Activated T-cell treated with anti-CD3 and anti-CD28 coated beads for 48 hours (primary cell): ENCODE measurements at places on chromosomes 2 and 18.

DNA sequence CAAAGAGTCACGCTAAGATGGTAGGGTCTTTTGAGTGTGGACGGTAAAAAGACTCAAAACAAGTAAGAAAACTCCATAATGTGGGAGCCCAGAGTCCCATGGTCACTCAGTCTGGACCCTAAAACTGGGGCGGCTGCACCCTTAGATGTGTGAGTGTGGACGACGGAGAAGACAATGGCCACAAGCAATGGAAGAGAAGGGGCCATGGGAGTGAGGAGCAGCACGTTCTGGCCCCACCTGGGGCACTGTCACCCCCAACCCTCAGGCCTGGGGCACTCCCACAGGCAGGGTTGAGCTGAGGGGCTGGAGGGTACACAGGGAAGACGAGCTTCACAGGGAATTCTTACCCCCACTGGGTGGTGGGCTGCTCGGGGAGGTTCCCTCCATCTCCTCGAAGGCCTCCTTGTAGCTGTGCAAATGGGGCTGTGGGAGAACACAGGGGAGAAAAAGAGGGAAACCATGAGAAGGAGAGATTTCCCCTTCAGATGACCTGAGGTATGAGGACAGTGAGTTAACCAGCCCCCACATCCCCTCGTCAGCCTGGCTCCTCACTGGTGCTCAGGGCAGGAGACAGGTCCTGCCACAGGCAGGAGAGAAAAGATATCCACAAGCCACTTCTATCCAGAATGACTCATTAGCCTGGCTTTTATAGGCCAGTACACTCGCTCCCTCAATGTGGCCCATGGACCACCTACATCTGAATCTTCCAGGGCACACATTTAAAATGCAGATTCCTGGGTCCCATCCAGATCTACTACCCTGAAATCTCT, 167.9 kb downstream of the TNS1 start:
- DNase-seq, result no peak

GRCh38 chr18:54607213-54608027, 16.4 kb downstream of the DYNAP start:
- DNase-seq, result no peak

- DNase-seq, result no peak
Measured at GRCh38 chr2:191650896-191651773, 26.8 kb upstream of the NABP1 start.

DNA sequence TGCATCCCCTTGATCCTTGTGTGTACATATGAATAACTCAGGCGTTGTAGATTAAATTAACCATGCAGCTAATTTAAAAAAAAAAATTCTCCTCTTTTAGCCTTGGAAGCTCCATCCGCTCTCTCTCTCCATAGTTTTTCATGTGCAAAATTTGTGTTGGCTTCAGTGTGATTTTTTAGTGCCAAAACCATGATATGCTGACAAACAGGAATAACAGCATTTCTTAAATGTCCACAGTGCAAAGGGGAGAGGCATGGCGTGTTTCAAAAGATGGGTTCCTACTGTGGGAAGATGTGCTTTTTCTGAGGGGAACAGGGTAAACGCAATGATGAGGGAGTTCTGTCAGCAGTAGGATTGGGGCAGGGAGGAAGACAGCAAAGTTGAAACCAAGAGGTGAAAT, 247.0 kb downstream of the ICOS start:
- DNase-seq, result no peak

DNA sequence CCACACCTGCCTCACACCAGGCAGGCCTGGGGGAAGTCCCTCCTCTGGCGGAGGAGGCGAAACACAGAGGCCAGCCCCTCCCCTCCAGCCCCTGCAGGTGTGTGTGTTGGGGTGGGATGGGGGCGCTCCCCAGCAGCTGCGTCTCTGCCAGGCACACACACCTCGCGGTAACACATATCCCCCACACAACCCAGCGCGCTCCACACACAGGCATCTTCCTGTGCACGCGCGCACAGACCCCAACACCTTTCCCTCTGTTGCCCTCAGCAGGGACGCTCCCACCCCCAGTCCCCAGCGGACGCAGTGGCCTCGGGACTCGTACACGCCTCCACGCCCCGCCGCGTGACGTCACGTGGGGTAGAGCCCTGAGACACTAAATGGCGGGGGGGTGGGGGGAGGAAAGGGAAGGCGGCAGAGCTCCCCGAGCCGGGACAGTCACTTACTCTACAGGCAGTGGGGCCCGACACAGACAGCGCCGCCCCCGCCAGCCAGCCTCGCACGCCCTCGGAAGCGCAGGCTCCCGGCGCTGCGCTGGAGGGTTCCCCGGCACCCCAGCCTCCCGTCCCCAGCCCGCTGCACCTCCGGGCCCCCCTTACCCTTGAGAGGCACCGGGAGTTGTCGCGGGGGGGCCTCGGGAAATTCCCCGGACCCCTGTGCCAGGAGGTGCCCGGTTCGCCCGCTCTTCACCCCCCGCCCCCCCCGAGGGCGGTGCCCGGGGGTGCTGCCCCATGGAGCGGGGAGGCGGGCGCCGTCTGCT, at the start of gene WNT10A:
TSS of gene WNT10A (plus strand) at position 751 of the 757 bp plus-strand sequence. CDS start 144 bp downstream, outside the sequence.
- DNase-seq, result peak; percentile 56

DNA sequence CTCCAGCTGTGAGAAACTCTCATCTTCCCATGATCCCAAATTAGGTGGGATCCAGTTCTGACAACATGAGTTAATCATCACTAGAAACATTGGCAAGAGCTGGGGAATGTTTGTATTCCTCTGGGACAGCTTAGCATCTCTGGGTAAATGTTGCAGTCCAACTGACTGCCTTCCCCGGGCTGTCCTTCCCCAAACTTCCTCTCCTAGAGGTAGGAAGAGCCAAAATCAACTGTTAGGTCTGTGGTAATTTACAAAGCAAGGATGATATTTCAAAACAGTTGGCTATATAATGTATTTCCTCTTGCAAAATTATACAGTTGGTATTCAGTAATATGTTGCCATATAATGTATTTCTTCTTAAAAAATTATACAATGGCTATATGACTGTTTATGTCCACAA, 148.5 kb downstream of the MGAT5 start:
- DNase-seq, result no peak

DNA sequence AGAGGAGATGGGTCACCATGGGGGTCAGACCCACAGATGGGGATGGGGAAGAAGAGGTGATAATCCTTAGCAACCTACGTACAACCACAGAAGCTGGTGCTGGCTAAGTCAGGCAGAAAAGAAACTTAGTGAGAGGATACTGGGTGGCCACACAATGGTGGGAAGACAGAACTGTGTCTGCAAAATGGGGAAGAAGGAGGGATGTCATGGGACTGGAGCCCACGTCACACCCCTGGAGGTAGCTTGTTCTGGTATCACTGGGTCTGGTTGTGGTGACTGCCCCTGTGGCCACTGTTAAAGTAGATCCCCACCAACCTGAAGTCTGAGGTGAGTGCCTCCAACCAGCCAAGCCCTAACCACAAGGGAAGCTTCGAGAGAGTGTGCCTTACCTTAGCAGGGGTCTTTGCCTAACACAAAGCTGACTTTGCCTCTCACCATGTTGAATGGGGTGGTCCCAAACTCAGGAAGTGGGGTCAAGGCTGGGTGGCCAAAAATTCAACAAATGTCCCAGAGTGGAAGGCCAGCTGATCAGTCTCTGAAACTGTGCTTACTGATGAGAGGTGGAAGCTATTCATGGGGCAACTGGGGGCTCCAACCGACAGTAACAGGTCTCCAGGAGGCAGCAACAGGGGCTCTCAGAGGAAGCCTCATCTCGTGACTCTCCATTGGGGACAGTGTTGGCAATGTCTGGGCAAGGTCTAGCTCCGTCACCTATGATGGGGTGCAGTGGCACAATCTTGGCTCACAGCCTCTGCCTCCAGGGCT, 64.8 kb upstream of the SLC1A4 start:
- DNase-seq, result no peak

DNA sequence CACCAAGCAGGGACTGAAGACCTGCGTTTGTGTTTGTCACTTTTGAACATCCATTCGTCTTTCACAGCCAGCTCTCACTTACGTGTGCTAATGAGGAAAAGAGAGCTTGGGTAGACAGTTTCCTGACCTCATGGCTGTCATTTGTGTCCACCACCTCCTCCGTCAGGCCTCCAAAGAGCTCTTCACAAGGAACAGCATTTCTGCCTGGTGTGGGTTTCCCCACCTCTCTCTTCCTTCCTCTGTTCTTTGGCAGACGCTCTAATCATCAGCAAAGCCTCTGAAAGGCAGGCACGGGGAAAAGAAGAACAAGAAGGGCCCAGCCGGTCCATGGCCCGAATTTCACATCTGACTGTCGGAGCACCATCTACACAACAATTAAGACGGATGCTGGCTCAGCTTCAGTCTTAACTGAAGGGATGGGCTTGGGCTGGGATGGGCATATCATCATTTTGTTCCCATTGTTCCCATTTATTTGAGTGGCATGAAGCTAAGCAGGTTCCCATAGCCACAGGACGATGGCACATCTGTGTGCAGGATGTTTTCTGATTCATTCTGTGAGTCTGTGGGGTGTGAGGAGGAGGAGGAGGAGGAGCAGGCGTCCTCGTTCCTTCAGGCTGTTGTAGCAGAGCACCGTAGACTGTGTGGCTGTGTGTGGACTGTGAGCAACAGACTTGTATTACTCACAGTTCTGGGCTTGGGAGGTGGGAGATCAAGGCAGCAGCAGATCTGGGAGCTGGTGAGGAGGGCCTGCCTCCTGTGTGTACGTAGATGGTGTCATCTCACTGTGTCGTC, 66.4 kb downstream of the TSHZ1 start:
- no peak for DNase-seq

DNA sequence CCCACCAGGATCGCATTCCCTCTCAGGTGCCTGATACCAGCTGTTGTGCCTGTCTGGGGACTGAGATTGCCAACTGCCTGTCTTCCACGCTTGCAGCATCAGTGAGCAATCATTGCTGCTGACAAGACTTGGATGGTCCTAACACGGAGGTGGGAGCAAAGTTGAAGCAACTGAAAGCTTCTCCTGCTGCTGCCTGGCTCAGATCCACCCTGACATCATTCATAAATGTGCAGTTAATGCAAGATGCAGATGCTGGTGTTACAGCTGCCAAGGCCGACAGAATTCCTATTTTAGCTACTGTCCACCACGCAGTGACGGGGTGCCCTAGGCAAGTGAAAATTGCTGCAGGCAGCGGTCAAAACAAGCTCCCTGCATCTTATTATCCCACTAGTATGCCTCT, 131.4 kb downstream of the VWC2L start:
- no peak for DNase-seq

DNA sequence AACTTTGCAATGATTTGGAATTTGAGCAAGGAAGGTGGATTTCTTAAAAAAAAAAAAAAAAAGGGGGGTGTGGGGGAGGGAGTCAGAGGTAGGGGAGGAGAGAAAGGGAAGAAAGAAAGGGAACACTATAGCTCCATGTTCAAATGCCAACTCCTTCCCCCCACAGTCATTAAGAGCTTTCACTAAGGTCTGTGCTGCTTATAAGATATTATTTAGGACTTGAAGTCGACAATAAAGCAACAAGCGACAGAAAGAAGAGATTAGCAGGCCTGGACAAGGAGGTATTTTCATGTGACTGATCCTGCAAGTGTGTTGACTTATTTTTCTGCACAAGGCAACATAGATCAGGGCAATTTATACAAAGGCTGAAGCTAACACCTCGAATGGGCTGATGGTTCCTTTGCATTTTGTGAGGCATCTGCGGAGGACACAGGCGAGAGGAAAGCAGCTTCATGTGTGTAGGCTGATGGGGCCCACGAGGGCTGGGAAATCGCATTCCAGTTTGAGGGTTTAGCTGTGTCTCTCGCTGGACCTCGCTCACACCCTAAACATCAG, 382.0 kb downstream of the SOX11 start:
- DNase-seq, result no peak

DNA sequence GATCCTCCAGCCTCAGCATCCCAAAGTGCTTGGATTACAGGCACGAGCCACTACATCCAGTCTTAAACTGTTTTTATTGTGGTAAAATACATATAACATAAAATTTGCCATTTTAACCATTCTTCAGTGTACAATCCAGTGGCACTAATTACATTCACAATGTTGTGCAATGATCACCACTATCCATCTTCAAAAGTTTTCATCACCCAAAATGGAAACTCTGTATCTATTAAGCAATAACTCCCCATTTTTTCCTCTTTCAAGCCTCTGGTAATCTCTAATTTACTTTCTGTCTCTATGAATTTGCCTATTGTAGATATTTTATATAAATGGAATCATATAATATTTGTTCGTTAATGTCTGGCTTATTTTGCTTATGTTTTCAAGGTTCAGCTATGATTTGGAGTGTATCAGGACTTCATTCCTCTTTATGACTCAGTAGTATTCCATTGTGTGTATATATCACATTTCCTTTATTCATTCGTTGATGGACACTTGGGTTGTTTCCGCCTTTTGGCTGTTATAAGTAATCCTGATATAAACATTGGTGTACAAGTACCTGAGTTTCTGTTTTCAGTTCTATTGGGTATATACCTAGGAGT, 71.8 kb downstream of the GFPT1 start:
- DNase-seq, result no peak

DNA sequence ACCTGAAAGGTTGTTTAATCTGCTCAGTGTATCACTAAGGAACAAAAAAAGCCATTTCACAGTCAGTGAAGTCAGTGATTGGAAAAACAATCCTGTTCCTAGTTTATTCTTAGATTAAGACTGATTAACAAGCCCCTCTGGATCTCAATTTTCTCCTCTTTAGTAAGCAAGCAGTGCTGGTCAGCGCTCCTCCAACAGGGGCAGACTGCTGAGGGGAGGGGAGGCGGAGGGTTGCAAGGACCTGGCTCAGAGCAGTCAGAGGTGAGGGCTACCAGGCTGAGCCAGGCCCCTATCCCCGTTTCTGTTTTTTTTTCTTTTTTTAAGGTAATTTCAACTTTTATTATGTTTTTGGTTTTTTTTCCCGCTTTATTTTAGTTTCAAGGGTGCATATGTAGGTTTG, 24.7 kb upstream of the KCNS3 start:
- no peak for DNase-seq

GRCh38 chr2:235493402-235493774, 455 bp upstream of the AGAP1 start:
- no peak for DNase-seq

DNA sequence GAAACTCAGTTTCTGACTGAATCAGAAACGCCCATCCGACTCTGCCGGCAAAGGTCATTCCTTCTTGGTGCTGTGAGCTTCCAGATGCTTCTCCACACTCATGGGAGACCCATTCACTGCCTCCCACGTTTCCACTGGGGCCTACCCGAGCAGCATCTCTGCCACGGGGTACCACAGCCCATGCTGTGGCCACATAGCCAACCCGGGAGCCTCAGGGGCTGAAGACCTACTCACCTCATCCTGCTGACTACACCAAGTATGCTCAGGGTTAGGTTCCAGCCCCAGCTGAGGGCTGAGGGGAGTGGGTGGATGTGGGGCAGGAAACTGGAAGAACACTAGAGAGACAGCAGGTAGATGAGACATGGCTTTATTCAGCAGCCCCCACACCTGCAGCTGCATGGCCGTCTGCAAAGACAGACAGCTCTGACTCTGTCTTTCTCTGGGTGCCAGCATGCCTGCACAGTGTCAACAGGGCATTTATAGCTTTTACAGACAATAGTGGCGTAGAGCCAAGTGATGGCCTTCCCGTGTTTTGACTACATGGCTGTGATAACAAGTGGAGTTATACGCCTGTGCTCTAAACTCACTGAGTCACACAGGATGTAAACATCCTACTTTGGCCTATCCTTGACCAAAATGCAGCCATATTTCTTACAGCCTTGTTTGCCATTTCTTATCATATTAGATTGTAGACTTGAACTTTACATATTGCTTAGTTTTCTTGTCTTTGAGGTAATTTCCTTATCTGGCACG, 16.5 kb upstream of the KLHL23 start:
- no peak for DNase-seq
